LNCaP clone FGC (cell line): ENCODE measurements at places on chromosomes 5 and 9.

DNA sequence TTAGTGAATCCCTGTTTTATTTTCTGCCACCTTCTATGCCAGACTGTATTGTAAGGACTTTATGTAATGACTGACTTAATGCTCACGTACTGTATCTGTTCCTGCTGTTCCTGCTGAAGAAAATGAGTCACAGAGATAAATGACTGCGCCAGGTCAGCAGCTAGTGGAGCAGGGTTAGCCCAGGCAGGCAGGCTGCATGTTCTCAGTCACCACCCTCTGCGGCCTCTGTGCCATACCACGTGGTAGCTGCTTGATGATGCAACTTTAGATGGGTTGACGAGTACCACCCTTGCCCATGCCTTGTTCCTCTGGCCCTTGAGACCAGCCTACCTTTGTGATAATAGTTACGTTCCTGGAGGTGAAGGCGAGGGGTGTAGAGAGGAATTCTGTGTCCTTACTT lies 161.9 kb downstream of the TRIO start:
- DNase-seq: no peak

DNA sequence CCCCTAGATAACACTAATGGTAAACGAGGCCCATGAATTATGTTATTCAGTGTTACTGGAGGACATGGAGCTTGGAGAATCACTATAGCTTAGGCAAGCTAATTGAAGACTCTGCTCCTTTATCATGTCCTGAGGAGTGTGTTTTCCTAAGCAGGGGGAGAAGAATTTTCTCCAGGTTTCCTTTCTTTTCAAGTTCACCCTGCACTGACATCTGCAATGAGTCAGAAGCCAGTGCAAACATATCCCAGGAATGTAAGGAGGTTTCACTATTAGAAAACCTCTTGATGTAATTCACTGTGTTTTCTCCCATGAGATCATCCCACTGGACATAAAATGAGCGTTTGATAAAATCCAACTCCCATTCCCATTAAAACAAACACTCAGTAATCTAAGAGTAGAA lies 75.6 kb downstream of the DMRT2 start:
- no peak for DNase-seq

DNA sequence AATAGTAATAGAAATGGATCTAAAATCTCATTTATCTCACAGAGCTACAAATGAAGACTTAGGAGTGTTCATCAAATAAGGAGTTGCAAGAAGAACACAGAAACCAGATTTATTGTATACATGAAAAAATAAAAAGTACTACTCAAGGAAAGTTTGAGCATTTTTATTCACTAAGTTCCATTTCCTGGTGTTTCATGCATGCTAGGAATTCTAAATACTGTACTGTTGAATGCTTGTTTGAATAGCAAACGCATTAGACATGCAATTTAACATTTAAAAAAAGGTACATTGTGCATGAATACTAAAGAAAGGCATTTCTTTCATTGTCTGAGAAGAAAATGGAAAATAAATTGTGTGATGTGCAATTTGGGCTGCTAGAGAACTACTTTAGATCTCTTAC lies 52.1 kb downstream of the C6 start:
- no peak for DNase-seq

- no peak for DNase-seq
These were observed 17.3 kb upstream of the CDC42SE2 start for GRCh38 chr5:131246504-131246903.

- DNase-seq: no peak
These were observed 244.4 kb downstream of the MAST4 start for GRCh38 chr5:66840511-66841013.

DNA sequence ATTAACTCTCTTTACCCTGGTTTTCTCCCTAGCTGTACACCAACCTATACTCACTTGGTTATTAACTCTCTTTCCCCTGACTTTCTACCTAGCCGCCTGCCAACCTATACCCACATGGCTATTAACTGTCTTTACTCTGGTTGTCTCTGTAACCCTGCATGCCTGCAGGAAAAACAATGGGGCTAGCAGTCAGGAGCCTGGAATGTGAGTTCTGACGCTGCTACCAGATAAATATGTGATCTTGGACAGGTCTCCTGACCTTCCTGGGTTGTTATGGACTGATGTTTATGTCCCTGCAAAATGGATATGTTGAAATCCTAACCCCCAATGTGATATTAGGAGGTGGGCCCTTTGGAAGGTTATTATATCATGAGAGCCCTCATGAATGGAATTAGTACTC lies 119.2 kb downstream of the SMARCA2 start:
- no peak for DNase-seq

- DNase-seq: peak; percentile 21
These were observed 26.3 kb downstream of the SPZ1 start for GRCh38 chr5:80346055-80346454.

GRCh38 chr9:120862452-120862851 lies 14.5 kb downstream of the PHF19 start:
- no peak for DNase-seq

- no peak for DNase-seq
These were observed 5.7 kb upstream of the BRD3 start for GRCh38 chr9:134073500-134073899.
